ENCODE measurements at places on chromosomes 2 and 18.

GRCh38 chr18:55422456-55423180 is 165.4 kb downstream of the TCF4 start:
- DNase-seq, result peak; percentile 56

DNA sequence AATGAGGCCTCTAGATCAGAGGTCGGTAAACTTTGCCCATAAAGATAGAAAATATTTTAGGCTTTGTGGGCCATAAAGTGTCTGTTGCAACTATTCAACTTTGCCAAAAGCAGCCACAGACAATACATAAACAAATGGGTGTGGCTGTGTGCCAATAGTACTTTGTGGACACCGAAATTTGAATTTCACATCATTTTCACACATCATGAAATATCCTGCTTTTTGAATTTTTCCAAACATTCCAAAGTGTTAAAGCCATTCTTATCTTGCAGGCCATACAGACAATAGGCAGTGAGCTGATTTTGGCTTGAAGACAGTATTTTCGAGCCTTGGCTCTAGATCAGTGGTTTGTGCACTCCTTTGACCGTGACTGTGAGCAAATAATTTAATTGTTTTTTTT is 51.1 kb upstream of the EPC2 start:
- no peak for DNase-seq

- no peak for DNase-seq
Observed at GRCh38 chr2:30949435-30949834, 142.2 kb upstream of the CAPN13 start.

GRCh38 chr18:37805773-37806404 is 240.3 kb upstream of the CELF4 start:
- DNase-seq, result no peak

GRCh38 chr18:38611036-38611964 is 1045.7 kb upstream of the CELF4 start:
- no peak for DNase-seq

- peak; percentile 77 for DNase-seq
Observed at GRCh38 chr2:161208527-161209139, 48.4 kb downstream of the TANK start.

DNA sequence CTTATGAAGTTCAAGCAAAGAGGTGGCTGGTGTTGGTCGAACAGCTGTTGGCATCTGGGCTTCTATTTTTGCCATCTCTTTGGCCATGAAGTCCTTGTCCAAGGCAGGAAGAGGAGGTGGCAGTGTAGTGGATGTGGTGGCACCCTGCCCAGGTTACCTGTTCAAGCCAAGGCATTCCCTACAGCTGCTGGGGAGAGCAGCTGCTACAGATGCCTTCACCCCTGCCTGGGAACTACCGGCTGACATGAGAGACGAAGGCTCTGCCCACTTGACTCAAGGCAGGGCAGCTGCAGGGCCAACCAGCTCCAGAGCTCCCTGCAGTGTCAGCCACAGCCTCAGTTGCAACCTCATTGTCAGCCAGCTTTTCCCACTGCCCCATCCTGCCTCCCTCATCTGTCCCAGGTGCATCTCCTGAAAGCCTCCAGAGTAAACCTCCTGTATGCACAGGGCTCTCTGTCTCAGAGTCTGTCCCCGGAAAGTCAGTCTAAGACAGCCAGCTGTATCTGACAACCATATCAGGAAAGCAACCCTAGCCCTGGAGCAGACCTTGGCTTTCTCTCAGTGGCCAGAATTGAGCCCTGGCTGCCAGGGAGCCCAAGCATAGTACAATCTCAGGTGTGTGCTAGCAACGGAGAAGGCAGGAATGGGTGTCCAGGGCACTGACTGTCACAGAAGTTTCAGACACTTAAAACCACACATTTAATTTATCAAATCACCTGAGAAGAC is 115.9 kb downstream of the RPIA start:
- no peak for DNase-seq

GRCh38 chr2:81984969-81985637 is 1680.6 kb upstream of the LRRTM1 start:
- DNase-seq, result no peak

DNA sequence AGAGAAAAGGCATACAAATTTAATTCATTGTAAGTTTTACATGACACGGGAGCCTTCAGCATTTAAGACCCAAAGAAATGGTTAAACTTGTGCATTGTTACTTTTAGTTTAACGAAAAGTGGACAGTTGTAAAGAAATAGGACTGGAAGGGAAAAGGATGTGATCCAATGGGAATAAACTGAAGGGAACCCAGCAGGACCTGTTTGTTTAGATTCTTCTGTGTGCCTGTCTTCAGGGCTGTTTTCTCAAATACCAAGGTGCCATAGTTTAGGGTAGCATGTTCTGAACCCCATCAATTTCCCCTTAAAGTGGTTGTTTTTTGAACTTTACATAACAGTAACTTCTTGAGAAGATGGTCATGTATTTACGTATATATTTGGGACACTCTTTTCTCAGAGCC is 30.3 kb upstream of the CABLES1 start:
- DNase-seq, result no peak

GRCh38 chr2:7242189-7242867 is 325.1 kb downstream of the RNF144A start:
- no peak for DNase-seq

GRCh38 chr2:112904883-112905282 is 6.1 kb upstream of the IL37 start:
- DNase-seq, result no peak

- DNase-seq, result no peak
Observed at GRCh38 chr2:101418460-101419095, 31.3 kb upstream of the CREG2 start.

DNA sequence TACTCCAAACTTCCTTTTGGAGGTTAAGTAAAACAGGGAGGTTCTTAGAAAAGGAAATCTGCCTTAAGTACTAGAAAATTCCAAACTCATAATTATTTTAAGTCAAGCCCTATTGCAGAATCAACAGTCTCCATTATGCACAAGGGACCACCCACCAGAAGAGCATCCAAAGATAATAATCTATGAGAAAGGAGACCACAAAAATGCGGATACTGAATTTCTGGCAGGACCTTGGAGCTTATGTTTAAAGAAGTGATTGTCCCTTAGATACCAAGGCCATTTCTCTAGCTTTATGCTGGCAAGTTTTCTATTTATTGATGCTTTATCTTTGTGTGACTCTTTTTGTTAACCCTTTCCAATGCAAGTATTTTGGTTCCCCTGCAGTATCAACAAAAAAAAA is 404.0 kb upstream of the MMADHC start:
- peak; percentile 83 for DNase-seq

- peak; percentile 32 for DNase-seq
Observed at GRCh38 chr18:3151399-3152264, 68.1 kb downstream of the MYOM1 start.

DNA sequence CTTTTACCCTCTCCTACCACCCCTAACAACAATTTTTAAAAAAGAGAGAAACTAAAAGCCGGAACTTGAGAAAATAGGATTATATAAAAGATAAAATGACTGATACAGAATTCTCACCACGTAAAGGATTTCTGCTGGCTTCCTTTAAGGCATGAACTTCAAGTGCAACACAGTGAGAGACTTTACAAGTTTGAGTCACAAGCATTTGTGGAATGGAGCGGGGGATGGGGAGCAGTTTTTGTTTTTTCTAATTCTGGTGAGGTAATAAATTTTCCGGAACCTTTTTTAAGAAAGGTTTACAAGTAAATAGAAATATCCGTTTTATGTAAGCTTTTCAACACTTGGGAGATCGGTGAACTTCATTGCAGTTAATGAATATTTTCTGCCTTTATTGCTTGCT is 1.8 kb upstream of the CDH2 start:
- DNase-seq, result peak; percentile 68

- no peak for DNase-seq
Observed at GRCh38 chr2:140249821-140250220, 1469.6 kb upstream of the NXPH2 start.
